ENCODE measurements at places on chromosomes 1 and 21.

- no peak for DNase-seq
Observed at GRCh38 chr1:161805399-161806197, 39.5 kb downstream of the ATF6 start.

GRCh38 chr1:150365941-150366340 lies 2.0 kb downstream of the RPRD2 start:
- DNase-seq = no peak

- DNase-seq = no peak
Observed at GRCh38 chr1:13585612-13585991, 2.0 kb downstream of the PDPN start.

DNA sequence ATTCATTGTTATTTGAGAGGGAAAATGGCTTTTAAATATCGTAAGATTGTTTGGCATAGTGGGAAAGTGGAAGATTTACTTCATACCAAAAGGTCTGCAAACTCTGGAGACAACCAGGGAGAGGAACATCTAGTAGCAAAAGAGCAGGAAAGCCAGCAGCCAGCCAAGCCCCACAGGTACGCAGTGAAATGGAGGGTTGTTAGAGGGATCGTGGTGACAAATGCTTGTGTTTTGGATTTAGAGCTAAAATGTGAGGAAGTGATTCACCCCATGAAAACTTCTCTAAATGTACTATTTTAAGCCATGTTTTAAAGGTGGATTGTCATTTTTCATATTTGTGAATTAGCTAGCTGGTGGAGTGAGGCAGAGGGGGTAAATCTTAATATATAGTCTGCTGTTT lies 69.3 kb downstream of the RPS6KC1 start:
- no peak for DNase-seq

DNA sequence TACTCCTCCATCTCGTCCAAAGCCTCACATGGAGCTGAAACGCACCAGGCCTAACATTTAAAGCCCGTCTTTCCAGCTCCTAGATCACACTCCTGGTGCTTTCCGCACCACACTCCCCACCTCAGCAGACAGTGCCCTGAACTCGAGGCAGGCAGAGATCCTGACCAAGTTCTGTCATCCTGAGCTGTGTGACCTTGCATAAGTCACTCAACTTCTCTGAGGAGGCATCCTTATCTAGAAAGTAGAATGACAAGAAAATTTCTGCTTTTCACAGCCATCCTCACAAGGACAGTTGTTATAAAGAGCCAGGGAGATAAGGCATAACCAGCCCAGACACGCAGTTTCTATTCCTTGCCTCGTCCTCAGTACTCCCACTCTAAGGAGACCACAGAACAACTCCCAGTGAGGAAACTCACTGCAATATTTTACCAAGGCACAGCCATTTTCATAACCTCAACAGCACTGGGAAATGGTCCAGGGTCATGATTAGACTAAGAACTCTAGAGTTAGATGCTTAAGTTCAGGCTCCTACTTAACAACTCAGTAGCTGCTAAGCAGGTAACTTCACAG lies 3.1 kb downstream of the LRP8 start:
- DNase-seq = no peak

DNA sequence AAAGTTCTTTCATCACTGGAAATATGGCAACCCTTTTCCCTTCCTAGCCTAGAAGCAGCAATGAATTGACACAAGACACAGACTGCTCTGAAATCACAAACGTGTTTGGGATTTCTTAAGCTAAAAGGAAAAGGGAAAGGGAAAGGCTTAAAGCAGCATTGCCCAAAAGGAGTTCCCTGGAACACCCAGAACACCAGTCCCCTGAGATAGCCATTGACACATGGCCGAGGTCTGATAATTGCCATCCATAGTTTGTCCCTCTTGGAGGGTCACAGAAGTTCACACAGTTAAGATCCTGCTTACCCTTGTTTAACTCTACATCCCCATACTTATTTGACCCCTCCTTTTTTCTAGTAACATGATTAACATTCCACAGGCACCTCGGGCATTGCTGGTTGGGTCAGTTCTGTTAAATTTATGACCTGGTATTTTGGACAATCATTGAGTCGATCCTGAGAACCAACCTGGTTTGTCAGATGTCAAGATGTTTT lies 72.9 kb downstream of the ZNF281 start:
- no peak for DNase-seq

- DNase-seq = no peak
Observed at GRCh38 chr1:77373702-77374101, 91.9 kb downstream of the AK5 start.

- no peak for DNase-seq
Observed at GRCh38 chr1:198647055-198647454, 8.2 kb downstream of the PTPRC start.

DNA sequence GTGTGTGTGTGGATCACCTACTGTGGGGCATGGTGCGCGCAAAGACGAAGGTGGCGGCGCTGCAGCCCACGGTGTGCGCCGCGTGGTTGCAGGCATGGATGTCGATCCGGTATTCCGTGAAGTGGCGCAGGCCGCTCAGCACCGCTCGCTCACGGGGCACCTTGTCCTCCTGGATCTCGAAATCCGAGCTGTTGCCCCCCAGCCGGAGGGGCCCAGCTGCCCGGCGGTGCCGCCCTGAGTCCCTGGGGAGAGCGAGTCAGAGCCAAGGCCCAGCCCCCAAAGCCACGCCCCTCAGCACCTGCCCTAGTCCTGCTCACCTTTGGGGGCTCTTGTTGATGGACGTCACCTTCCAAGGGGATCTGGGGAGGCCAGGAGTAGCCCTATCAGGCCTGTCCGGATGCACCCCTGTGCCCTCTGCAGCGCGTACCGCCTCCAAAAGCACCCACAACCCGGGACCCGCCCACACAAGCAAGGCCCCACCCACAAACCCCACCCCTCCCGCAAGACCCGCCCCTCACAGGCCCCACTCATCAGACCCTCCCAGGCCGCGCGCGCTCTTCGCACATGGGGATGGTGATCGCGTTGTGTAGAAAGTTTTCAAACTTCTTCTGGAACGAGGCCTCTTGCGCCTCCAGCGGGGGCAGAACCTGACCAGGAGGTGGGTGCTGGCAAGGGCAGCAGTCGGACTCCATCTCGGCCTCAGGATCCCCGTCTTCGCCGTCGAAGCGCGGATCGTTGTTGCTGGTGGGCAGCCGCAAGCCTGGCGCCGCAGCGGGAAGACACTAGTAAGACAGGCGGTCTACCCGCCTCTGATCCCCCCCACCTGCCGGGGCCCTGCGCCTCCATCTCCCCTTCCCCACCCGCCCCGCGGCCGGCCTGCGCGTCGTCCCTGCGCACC lies 13.6 kb downstream of the INSRR start:
- DNase-seq = no peak

All from NCI-H1436 treated with DMSO at 0.1 percent for 48 hours (cell line).